ENCODE measurements at places on chromosomes 2 and 18.

DNA sequence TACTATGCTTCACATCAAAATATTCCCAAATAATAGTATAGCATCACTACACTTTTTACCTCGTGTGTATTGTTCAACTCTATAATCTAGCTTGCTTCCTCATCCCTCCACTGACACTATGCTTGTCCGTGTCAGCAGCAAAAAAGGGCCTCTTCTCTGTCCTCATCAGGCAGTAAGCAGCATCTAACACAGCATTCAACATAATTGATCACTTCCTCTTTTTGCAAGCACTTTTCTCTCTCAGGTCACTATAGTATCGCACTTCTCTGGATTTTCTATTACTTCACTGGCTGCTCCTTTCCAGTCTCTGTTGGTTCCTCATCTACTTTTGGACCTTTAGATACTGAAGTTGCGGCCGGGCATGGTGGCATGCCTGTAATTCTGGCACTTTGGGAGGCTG lies 64.9 kb upstream of the ZSWIM2 start:
- no peak for DNase-seq

- DNase-seq: no peak
Measured at GRCh38 chr2:208049006-208049405, 23.7 kb upstream of the PLEKHM3 start.

GRCh38 chr2:226609366-226609765 lies 190.3 kb downstream of the IRS1 start:
- peak; percentile 25 for DNase-seq

GRCh38 chr2:206337956-206338355 lies 63.5 kb downstream of the ZDBF2 start:
- DNase-seq: no peak

DNA sequence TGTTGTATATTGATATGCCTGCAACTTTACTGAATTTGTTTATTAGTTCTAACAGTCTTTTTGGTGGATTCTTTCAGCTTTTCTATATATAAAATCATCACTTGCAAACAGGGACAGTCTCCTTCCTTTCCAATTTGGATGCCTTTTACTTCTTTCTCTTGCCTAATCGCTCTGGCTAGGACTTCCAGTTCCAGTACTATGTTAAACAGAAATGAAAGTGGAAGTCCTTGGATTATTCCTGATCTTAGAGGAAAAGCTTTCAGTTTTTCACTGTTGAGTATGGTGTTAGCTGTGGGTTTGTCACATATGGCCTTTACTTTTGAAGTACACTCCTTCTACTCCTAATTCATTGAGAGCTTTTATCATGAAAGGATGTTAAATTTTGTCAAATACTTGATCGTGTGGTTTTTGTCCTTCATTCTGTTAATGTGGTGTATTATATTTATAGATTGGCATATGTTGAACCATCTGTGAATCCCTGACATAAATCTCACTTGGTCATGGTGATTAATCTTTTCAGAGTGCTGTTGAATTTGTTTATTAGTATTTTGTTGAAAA lies 52.9 kb downstream of the REL start:
- DNase-seq: no peak

DNA sequence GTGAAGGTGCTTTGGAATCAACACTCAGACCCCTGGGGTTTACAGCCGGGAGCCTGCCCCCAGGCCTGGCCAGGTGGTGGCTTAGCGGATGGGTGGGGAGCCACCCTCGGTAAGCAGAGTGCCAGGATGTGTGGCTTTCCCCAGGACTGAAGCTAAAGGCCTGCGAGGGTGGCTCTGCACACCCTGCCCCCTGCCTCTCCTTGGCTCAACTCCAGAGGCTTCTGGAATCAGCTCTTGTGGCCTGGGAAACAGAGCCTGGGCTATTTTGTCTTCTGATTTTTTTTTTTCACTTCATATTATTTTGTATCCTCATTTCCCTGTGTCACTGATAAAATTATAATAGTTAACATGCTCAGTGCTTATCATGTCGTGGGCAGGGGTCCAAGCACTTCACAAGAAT lies 79.8 kb downstream of the RHOB start:
- DNase-seq: no peak

- DNase-seq: no peak
Measured at GRCh38 chr2:182456784-182457183, 29.9 kb upstream of the PDE1A start.

DNA sequence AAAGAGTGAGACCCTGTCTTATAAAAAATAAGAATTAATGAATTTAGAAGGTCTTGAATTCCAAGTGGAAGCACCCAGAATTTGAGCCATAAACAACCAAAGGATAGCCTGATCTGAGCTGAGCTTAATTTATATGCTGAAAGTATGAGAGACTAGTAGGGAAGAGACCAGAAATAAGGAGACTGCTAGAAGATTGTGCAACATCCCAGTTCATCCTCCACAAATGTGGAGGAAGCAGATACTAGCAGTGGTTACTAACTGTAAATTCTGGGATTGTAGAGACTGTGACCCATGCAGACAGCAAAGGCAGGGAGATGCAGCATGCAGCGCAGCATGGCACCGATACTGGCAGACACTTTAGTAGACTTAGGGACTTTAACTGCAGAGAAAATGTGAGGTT lies 1.5 kb upstream of the SULT1C2 start:
- no peak for DNase-seq

- DNase-seq: no peak
Measured at GRCh38 chr2:6845312-6845711, 20.4 kb downstream of the CMPK2 start.
